ENCODE measurements at places on chromosomes 12 and 14.

DNA sequence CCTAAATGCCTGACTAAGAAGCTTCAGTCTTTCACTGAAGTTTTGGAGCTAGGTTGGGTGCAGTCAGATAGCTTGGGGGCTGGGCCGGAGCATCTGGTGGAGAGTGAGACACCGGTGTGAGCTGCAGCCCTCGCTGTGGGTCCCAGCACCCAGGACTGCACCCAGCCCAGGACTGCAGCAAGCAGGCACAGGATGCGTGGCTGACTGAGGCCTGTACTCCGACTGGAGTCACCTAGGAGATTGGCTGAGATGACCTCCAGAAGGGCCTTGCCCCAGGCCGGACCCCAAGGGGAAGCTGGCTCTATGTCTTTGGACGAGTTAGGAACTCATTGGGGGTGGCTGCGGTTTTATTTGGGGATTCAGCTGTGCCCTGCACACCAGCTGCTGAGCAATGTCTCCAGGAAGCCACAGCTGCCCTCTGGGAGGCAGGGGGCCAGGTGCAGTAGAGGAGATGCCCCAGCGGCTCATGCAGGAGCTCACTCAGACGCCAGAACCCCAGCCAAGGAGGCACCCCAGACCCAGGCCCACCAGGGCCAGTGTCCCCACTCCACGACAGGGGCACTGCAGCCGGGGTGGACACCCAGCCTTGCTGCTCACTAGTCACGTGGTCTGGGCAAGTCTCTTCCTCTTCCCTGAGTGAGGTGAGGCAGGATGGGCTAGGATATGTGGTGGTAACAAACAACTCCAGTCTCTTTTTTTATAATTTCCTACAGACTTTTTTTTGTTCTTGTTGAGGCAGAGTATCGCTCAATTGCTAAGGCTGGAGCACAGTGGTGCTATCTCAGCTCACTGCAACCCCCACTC is 31.8 kb upstream of the RCOR1 start:
- no peak for DNase-seq

- no peak for DNase-seq
Observed at GRCh38 chr12:71691504-71692129, 5.7 kb downstream of the TMEM19 start.

- no peak for DNase-seq
Observed at GRCh38 chr12:129257524-129257923, 404.2 kb downstream of the GLT1D1 start.

- DNase-seq, result no peak
Observed at GRCh38 chr14:77965919-77966435, 166.1 kb downstream of the ADCK1 start.

DNA sequence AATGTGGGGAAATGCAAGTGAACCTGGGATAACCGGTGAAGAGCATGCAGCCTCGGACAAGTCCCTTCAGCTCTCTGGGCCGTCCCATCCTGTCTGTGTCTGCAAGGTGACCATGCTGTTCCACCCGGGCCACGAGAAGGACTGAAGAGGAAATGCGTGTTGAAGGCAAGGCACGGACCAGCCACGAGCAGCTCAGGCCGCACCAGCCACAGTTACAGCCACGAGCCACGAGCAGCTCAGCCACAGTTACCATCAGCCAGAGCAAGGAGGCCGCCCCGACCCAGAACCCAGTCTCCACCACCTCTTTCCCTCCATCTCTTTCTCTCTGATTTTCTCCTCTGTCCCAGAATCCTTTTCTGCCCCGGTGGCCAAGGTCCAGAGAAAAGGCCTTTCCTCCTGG is 18.8 kb upstream of the GALNT9 start:
- DNase-seq, result no peak

DNA sequence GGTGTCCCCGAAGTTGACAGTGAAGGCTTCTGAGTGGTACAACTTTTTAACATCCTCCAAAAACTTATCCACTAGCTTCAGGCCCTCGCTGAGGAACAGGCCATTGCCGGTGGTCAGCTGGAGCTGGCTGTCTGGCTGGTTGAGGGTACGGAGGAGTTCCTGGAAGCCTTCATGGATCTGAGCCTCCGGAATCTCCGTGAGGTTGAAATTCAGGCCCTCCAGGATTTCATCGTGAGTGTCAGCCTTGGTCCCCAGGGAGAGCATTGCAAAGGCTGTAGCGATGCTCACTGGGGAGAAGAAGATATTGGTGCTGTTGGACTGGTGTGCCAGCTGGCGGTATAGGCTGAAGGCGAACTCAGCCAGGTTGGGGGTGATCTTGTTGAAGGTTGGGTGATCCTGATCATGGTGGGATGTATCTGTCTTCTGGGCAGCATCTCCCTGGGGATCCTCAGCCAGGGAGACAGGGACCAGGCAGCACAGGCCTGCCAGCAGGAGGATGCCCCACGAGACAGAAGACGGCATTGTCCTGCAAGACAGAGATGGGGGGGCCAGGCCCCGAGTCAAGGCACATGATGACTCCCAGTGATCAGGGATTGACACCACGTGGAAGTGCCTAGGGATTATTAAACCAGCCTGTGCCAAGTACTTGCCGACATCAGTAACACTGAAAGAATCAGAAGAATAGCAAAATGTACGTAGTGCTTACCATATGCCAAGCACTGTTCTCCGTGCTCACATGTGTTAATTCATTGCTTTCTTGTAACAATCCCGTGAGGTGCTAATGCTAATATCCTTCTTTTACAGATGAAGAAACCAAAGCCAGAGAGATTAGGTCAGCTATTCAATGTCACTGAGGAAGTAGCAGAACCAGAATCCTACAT is 5.4 kb downstream of the SERPINA1 start:
- no peak for DNase-seq

- DNase-seq, result peak; percentile 26
Observed at GRCh38 chr12:123102366-123102765, 48.5 kb downstream of the PITPNM2 start.

- DNase-seq, result no peak
Observed at GRCh38 chr12:26135571-26135970, 10.7 kb upstream of the BHLHE41 start.

DNA sequence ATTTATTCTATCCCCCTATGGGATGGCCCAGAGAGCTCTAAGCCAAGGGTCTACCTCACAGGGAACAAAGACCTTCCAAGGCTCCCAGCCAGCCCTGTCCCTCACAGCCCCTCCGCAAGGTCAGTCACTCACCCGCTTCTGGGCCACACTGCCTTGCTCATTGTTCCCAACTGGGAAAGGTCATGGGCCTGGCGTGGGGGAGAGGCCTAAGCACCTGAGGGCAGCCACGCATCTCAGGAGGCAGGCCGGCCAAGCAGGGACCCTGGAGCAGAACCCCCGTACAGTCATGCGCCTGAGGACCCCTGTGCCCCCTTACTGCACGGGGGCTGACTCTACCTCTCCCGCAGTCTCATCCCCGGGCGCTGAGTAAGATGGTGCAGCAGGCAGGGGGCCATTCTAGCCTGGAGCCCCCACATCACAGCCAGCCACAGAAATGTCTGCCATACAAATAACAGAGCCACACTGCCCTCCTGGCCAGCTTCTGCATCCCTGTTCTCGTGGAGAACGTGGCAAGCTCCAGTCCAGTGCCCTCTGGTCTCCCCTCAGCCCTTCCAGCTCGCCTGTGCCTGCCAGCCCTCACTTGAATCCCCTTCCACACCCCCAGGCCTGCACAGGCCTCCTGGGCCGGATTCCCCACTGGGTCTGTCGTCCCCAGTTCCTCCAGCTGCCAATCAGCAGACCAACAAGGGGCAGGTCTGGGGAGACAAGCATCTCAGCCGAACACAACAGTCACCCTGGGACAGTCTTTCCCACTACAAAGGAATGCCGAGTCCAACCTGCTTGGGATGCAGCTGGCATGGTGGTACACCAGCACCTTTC is 16.3 kb downstream of the CCDC85C start:
- no peak for DNase-seq

DNA sequence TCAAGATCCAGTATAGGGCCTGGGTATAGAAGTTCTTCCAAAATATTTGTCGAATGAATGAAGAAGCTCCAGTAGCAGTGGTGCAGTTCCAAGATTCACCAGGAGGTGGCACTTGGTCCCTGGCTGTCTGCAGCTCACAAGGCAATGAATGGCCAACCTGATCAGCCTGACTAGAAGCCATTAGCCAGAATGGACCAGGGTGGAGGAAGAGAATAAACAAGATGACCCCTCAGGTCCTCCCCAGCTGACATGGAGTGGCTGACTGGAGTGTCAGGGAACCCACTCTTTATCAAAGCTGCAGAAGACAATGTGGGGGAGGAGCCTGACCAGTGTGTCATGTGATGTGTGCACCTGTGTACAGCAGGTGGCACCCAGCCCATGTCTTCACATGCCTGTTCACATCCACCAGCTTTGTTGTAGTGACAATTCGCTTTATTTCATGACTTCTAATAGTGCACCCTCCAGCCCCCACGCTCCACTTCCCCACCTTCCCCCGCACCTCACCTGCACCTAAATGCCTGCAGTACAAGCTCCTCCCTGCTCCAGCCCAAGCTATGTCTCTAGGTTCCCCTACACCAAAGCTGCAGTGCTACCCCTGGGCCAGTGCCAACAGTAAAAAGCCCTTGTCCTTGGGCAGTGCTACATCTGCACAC is 3.0 kb downstream of the LTBP2 start:
- peak; percentile 81 for DNase-seq

DNA sequence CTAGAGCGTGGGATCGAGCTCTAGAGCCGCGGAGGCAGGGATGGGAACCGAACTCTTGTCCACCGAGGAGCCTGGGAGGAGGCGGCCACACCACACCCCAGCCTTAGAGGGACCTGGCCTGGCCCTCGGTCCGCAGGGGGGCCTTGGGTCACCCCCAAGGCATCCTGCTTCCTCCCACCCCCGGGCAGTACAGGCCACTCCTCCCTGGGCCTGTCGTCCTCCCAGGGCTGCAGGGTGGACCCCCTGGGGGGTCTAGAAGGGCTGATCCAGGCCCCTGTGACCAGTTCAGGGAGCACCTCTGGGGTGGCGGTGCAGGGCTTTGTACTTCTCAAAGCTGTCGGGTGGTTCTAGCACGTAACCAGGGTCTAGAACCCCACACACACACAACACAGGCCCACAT is 79.1 kb upstream of the FBRSL1 start:
- no peak for DNase-seq

DNA sequence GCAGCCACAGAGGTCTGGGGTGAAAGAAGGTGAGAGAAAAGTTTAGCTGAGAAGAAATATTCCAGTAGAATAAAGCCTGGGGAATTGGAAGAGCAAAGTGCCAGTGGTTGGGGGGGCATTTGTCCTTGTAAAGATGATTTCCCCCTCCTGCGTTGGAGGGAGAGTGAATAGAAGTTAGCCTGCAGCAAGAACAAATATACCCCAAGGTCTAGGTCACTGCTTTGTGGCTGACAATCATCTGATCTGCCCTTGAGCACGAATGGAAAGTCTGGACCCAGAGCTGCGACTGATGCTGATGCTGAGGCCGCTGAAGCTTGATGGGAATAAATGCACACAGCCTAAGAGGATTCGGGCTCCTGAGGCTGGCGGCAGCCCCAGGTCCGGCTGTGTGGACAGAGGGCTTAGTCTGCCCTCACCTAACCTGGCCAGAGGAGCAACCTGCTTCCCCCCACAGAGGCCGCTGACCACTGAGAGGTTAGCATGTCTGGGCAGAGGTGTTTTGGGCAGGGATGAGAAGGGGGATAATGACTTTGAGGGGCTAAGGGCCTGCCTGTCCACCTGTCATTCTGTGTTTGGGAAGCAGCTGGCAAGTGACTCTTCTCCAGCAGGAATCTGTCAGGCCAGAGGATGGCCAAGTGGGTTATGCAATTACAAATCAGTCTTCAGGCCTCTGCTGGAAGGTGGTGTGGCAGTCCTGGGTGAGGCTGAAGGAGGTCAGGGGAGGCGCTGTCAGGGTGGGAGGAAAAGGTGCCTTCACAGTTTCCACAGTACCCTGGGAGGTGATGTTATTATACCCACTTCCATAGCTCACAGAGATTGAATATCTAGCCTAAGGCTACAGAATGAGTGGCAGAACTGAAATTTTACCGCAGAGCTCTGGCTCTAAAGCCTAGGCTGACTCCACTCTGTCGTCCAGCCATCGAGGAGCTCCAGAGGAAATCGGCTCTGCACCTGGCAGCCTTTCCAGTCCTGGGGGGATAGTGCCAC is 11.7 kb downstream of the TUBA1C start:
- DNase-seq, result no peak

GRCh38 chr14:50262865-50263264 is 31.5 kb upstream of the SOS2 start:
- DNase-seq, result no peak

DNA sequence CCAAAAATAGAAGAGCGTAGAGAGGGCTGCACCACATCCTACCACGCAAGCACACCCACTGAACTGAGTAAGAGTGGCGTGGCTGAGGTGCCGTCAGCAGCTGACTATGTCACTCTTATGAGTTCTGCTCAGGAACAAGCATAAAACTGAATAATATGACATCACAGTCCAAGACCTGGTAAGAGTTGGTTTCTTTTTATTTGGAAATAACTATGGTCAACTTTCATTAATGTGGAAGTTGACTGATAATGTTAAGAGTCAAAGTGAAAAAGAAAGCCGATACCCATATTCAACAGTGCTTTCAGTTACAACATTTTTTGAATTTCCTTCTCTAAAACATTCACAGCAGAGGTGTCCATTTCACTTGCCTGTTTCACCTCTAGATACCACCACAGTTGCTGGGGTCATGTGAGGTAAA is 44.6 kb downstream of the GNS start:
- DNase-seq, result no peak

DNA sequence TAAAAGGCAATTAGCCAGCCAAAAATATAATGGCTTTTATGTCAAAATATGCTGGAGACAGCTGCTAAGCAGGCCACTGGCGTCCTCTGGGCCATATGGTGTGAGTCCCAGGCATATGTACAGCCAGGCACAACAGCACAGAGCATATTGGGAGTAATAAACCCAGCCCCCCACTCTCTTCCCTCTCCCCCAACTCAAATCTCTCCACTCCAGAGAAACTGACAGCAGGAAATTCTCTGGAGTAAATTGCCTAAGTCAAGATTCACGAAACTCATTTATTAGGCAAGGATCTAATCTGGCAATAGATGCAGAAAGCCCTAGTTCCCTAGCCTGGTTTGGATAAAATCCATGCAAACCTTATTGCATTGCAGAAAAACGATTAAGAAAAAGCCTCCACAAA is 147.9 kb upstream of the SEL1L start:
- DNase-seq, result no peak

GRCh38 chr12:58513852-58514251 is 406.5 kb downstream of the LRIG3 start:
- DNase-seq, result no peak

DNA sequence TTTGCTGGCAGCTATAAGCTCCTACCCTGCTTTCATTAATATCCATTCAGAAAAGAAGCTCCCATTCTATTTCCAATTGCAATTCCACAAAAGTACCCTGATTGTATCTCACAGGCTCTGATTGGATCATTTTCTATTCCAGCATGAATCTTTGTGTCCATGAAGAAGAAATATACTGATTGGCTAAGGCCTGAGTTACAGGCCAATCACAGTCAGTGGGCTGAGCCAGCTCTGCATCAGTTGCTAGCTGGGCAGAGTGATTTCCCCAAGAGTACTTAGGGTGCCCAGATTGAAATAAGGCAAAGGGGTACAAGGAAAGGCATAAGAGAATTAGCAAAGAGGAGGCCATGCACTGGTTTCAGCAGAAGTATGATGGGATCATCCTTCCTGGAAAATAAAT is 14.4 kb downstream of the ART4 start:
- no peak for DNase-seq

- DNase-seq, result no peak
Observed at GRCh38 chr14:50025776-50026175, 90.6 kb downstream of the VCPKMT start.
